ENCODE measurements at places on chromosomes 3 and 15. TPM values are rescaled to one million over a fixed set of nuclear protein-coding genes. Genes with fewer than 3 reads are reported as not detected.

Gene KIF9
- polyA plus RNA-seq: 5.6 TPM

GRCh38 chr3:101730839-101731238 is 6.4 kb downstream of the CEP97 start:
- no peak for DNase-seq

Gene ITIH3
- 1.1 TPM for polyA plus RNA-seq

DNA sequence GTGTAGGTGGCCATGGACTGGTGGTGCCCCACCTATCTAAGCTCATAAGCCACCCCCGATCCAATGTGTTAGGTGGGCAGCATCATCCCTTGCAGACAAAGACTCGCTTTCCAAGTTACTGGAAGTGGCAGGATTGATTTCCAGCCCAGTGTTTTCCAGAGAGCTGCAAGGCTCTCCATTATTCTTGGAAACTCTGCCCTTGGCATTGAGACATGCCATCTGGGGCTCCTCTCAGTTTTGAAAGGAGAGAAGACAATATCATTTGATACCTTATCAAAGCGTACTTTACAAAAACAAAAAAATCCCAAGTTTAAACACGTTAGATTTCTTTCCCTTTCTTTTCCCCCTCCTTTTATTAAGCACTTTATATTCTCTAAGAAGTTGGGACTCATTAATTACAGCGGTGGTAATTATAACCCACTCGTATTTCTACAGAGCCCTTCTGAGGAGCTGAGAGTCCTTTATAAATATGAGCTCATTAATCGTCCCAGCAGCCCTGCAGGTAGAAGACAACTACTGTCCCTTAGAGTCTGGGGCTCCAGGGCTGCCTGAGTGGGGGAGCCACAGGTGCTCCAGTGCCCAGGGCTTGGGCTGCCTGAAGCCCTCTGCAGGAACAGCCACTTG is 226.1 kb downstream of the TLE3 start:
- no peak for DNase-seq

Gene CFAP20DC
- polyA plus RNA-seq: 1.2 TPM

GRCh38 chr15:51879555-51879954 is 50.1 kb downstream of the TMOD3 start:
- DNase-seq: no peak

- DNase-seq: no peak
These were observed 13.8 kb upstream of the SNRPA1 start for GRCh38 chr15:101308604-101309435.

Gene TMEM44
- 25.8 TPM for polyA plus RNA-seq

Gene TWF2
- polyA plus RNA-seq: 30.0 TPM

DNA sequence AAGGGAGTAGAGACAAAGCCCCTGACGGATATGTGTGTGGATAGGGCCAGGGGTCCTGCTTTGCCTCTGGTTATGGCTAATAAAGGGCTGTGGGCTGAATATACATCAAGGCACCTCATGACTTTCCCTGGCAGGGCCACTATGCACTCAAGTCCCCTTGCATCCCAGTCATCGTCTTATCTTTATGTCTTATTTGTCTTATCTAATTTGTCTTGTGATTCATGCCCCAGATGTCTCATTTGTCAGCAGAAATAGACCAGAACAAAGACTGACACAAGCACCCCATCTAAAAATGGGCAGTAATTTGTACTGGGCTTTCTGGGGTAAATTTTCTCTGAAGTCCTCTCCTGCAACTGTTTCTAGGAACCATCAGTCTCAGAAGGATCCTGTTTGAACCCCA is 68.6 kb downstream of the ITGA11 start:
- DNase-seq: no peak

DNA sequence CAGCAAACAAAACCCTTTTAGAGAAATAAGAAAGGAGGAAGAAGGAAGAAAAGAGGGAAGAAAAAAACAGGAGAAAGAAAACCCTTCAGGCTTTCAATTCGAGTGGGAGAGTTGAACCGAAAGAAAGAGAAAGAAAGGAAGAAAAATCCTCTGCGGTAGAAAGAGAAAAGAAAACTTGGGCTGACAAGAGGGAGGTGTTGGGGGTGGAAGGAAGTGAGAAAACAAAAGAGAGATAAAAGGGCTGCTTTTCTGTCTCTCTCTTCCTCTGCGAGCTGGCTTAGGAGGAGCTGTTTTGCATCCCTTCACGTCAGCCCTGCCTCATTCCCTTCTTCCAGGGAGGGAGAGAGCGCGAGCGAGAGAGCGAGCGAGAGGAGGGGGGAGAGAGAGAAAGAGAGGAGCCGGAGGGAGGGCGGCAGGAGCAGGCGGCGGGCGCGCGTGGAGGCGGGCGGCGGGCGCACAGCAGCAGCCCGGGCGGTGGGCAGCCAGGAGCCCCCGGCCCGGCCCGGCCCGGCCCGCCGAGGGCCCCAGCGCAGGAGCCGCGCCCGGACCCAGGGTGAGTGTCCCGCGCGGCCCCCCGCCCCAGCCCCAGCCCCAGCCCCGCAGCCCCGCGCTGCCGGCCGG is at the start of gene ZNF710:
ZNF710 (plus strand) TSS at position 263 of the 621 bp plus-strand sequence. CDS start 65,814 bp downstream, outside the sequence.
- DNase-seq: peak; percentile 85

Gene LNP1
- polyA plus RNA-seq: 6.1 TPM

Gene VWA5B2
- polyA plus RNA-seq: 0.63 TPM

DNA sequence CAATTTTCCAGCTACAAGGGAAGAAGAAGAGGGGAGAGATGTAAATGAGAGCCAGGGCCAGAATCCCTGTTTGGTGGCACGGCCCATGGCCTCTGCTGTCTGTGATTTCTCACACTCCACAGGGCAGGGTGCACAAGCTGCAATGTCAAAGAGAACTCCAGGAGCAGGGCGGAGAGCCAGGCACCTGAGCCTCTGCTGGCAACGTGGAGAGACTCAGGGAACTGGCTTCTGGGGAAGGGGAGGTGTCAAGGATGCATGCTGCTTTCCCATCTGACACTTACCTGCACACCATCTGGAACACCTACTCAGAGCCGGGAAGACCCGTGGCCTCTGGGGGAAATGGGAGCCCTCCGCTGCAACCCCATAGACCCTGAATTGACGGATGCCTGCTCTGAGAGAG is 507.5 kb upstream of the NR2F2 start:
- DNase-seq: no peak

GRCh38 chr3:59016930-59017616 is 32.8 kb downstream of the CFAP20DC start:
- DNase-seq: no peak

Gene WDR48
- 37.3 TPM for polyA plus RNA-seq

DNA sequence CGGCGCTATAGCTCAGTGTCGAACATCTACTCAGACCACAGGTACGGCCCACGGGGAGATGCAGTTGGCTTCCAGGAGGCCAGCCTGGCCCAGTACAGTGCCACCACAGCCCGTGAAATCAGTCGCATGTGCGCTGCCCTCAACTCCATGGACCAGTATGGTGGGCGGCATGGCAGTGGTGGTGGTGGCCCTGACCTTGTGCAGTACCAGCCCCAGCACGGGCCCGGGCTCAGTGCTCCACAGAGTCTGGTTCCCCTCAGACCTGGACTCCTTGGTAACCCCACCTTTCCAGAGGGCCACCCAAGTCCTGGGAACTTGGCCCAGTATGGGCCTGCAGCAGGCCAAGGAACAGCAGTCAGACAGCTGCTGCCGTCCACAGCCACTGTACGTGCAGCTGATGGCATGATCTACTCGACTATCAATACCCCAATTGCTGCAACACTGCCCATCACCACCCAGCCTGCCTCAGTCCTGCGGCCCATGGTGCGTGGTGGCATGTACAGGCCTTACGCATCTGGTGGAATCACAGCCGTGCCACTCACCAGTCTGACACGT is 18.3 kb upstream of the APEH start:
- DNase-seq: no peak

Measured in hindlimb muscle (tissue), 1 donor.